ENCODE measurements at places on chromosomes 2 and 18. TPM values are rescaled to one million over a fixed set of nuclear protein-coding genes. Genes with fewer than 3 reads are reported as not detected.

Gene EFR3B
- total RNA-seq = 1.1 TPM

Gene CNGA3
- total RNA-seq = not detected

- no peak for DNase-seq
Observed at GRCh38 chr2:6545336-6545735, 320.4 kb downstream of the CMPK2 start.

DNA sequence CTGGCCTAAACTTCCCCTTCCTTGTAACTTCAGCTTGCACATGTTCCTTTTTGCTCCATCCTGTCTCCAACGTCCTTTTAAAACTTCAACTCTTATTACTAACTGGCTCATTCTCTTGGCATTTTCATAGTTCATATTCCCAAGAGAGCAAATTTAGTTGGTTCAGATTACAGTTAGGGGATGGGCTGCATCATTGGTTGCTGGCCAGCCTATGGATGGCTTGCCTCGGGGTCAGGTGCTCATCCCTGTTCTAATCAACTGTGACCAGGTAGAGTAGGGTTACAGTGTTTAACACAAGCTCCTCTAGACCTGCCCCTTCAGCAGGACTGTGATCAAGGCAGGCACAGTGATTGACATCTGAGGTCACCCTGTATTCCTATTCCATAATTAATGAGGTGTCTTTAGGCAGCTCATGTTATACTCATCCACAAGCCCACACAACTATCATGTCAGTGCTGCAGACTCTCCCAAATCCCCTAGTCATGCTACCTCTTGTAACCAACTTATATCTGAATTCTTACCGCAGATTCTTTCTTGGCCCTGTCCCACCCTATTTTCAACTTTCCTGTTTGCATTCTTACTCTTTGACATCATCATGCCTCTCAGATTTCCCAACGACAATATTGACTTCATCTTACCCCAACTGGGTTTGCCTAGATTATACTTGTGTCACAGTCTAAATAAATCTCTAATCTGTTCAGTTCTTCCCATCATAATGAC is 293.3 kb downstream of the MTX2 start:
- DNase-seq = peak; percentile 61

DNA sequence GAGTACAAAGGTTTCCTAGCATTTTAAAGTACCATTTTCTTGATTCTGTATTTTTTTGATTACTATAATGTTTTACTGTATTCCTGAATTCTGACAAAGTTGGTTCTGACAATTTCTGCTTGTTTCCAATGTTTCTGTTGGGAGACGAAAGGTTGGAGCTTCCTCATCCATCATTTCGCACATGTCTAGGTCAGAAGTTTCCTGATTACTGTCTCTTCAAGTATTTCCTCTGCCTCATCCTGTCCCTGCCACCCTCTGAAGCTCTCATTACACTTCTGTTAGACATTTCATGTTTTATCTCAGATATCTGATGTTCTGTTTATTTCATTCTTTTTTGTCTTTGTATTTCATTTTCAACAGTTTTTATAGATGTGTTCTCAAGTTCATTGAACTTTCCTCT is 895.8 kb downstream of the TSN start:
- DNase-seq = no peak

DNA sequence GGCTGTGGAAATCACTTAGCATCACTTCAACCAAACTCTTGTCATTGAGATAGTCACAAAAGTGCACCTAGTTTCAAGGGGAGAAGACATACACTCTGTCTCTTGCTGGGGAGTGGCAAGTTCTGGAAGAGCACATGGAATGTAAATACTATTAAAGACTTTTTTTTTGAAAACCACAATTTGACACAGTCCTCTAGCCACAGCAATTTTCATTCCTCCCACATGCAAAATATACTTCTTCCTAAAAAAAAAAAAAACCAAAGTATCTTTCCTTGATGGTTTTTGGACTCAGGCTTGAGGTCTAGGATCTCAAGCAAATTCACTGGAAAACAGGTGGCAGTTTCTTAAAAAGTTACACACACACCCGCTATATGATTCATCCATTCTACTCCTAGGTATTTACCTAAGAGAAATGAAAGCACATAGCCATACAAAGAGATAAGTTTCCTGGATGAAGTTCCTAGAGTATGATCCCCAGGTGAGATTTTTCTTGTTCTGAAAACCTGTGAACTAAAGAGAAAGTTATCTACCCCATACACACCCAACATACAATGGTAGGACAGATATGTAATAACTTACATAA is 295.8 kb downstream of the SP3 start:
- peak; percentile 39 for DNase-seq

All from RPMI7951 (cell line).